ENCODE measurements at places on chromosomes 12 and 14. TPM values are rescaled to one million over a fixed set of nuclear protein-coding genes. Genes with fewer than 3 reads are reported as not detected.

- no peak for DNase-seq
These were observed 30.6 kb upstream of the SLC2A3 start for GRCh38 chr12:7966563-7966962.

- DNase-seq, result no peak
These were observed 172.0 kb downstream of the CHST11 start for GRCh38 chr12:104628831-104629135.

- no peak for DNase-seq
These were observed 53.5 kb upstream of the RAP1B start for GRCh38 chr12:68557011-68557730.

- DNase-seq, result no peak
These were observed 436.3 kb downstream of the DPF3 start for GRCh38 chr14:72457641-72458040.

ACADS gene
- 15.9 TPM for total RNA-seq

ANKS1B gene
- 0.16 TPM for total RNA-seq

KLRF2 gene
- not detected for total RNA-seq

SERPINA5 gene
- total RNA-seq, result not detected

STAC3 gene
- 5.4 TPM for total RNA-seq

RNASE3 gene
- not detected for total RNA-seq

All from activated naive CD4-positive, alpha-beta T cell treated with anti-CD3 and anti-CD28 coated beads, Interleukin-2, amount 50 U/mL, for 72 hours (primary cell).